Activated CD4-positive, CD25-positive, alpha-beta regulatory T cell treated with anti-CD3 and anti-CD28 coated beads, Interleukin-2, amount 50 U/mL, for 16 hours (primary cell): ENCODE measurements at places on chromosomes 11 and 22.

DNA sequence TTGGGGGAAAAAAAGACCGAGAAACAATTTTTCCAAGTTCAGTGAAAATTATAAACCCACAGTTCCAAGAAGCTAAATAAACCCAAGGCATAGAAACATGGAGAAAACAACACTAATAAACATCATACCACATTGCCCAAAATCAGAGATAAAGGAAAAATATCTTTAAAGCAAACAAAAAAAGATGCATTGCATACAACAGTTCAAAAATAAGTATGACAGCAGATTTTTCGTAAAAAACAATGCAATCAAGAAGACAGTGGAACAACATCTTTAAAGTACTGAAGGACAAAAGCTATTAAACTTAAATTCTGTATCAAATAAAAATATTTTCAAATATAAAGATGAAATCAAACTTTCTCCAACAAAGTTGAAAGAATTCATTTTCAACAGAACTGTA is 921.3 kb downstream of the METTL15 start:
- no peak for DNase-seq

- no peak for DNase-seq
These were observed at the start of gene CPT1B for GRCh38 chr22:50577987-50578775. TSS of gene CPT1B (minus strand) at chr22:50578427. CDS start at chr22:50577915, 512 bp downstream.

DNA sequence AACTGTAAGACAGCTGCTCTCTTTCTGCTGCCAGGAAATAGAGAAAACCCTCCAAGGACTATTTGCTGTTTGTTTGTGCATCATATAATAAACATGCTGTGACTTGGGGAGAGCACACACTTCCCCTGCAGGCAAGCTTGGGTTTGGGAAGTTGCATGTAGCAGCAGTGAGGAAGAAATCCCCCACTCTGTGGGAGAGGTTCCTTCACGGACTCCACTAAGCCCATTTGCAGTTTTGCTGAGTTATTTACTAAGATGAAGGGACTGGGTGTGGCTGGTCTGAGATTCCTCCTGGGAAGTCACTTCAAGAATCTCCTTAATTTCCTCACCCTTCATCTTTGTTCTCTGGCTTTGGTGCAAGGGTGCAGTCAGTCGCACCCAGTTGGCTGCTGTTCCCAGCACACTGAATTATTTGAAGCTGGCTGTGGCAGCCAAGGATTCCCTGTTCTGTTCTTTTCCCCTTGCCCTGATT is 104.9 kb downstream of the ARFGAP2 start:
- no peak for DNase-seq

DNA sequence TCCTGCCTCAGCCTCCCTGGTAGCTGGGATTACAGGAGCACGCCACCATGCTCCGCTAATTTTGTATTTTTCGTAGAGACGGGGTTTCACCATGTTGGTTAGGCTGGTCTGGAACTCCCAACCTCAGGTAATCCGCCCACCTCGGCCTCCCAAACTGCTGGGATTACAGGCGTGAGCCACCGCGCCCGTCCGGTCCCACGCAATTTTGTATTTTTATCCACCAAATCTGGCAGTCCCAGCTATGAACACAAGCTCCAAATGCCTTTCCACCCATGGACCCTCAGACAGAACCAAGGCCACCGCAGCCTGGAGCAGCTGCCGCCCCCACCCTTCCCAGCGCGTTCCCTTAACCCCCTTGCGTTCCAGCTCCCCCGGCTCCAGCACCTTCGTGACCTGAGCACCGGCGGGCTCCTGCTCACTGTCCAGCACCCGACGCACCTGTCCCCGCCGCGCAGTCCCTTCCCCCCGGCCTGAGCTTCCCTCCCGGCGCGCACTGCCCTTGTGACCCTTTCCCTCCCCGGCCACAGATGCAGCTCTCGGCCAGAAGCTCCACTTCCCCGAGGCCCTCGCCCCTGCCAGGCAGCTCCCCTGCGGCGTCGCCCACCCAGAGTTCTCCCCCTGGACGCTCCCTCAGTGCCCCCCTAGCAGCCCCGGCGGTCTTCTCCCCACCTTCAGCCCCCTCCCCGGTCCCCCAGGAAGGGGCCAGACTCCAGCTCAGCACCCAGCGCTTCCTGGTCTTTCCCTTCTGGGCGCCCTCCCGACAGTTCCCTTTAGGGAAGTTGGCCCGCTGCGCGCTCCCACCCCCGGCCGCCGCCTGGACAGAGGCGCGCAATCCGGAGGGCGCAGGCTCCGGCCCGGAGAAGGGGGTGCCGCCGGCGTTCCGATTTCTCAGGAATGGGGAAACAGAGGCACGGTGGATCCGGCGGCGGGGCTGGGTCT is 5.6 kb upstream of the ZBED4 start:
- no peak for DNase-seq

- no peak for DNase-seq
These were observed 50.3 kb downstream of the CDKN1C start for GRCh38 chr11:2835296-2835695.

DNA sequence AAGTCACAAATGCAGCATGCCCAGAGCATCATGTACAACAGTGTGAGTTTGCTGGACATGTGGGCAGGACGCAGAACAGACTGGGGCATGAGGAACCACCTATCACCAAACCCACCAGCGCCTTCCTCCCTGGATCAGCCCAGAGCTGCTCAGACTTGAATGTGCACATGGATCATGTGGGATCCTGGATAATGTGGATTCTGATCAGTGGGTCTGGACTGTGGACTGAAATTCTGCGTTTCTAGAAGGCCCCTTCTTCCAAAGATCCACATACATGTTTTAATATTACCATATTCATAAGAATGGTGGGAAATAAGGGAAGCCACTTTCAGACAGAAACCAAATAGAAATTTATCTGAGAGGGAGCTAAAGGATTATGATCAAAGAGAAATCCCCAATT is 85.6 kb upstream of the VPREB1 start:
- DNase-seq: no peak

DNA sequence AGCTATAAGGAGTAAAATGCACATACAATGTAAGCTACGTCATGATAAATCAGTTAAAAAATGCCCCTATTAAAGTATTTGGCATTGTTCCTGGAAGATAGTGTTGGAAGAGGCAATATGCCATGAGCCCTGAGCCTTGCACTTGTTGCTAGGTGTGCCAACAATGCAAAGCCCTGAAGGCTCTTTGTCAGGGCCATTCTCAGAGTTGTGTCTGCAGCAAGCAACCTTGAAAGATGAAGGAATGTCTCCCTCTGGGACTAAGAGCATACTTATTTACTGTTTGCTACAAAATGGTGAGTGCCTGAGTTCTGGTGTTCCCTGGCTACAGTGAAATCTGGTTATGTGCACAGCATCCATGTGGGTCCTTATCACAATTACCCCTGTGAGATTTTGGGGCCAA is 322.3 kb upstream of the FAT3 start:
- no peak for DNase-seq

- no peak for DNase-seq
These were observed 789.6 kb downstream of the DLG2 start for GRCh38 chr11:84837402-84838069.

- no peak for DNase-seq
These were observed 194.2 kb upstream of the B3GAT1 start for GRCh38 chr11:134606251-134606650.

- DNase-seq: no peak
These were observed 326.6 kb upstream of the LRRC4C start for GRCh38 chr11:41786087-41786486.

- no peak for DNase-seq
These were observed 788 bp downstream of the KRTAP5-10 start for GRCh38 chr11:71566081-71566620.

GRCh38 chr11:65078151-65078550 is 5.7 kb downstream of the CDCA5 start:
- peak; percentile 39 for DNase-seq

GRCh38 chr11:12961615-12962014 is 47.5 kb upstream of the RASSF10 start:
- no peak for DNase-seq

GRCh38 chr11:115333949-115334348 is 170.3 kb downstream of the CADM1 start:
- DNase-seq: no peak

DNA sequence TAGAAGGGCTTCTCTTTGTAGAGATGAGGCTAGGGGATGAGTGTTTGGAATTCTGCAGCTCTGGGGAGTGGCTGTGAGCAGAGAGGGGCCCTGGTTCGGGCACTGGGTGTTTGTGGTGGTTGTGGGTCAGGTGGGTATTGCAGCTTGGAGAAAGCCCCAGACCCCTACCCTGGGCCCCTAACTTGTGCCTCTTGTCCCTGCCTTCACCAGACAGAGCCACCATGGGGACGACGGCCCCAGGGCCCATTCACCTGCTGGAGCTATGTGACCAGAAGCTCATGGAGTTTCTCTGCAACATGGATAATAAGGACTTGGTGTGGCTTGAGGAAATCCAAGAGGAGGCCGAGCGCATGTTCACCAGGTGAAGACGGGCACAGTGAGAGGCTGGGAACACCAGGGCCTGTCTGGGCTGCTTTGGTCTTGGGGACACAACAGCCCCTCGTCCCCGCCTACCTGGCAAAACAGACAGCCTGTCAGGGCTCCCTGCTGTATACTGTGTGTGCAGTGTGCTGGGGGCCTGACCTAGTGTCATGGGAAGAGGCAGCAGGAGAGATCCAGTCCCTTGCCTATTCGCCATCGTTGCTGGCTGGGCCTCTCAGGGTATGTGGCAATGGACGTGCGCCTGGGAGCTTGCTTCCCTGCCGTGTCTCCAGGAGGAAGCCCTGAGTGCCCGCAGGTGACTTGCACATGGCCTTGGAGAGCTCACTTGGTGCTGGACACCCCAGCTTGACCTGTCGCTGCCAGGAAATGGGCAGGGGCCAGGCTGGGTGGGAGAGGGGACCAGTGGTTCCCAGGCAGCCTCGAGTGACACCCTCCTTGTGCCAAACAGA is 4.3 kb downstream of the INCENP start:
- DNase-seq: no peak

DNA sequence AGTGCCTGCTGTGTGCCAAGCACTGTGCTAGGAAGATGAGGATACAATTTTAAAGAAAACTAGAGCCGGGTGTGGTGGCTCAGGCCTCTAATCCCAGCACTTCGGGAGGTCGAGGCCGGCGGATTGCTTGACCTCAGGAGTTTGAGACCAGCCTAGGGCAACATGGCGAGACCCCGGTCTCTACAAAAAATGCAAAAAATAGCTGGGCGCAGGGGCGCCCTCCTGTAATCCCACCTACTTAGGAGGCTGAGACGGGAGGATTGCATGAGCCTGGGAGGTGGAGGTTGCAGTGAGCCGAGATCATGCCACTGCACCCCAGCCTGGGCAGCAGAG is 8.3 kb downstream of the TPBGL start:
- DNase-seq: no peak

DNA sequence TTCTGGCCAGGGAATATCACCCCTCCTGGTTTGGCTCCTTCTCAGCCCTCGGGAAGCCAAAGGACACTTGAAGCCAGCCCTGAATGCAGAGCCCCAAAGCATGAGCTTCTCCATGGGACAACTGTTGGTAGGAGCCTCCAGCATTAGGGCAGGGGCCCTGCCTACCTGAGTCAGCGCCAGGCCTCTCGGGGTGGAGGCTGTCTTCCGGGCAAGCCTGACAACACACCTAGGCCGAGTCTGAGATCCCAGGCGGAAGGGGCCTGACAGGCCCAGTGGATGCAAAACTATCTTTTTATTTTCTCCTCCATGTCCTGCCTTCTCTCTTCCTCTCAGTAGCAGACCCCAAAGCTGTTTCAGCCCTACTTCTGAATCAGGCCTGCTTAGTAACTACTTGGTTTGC is 27.6 kb downstream of the RCOR2 start:
- DNase-seq: no peak

DNA sequence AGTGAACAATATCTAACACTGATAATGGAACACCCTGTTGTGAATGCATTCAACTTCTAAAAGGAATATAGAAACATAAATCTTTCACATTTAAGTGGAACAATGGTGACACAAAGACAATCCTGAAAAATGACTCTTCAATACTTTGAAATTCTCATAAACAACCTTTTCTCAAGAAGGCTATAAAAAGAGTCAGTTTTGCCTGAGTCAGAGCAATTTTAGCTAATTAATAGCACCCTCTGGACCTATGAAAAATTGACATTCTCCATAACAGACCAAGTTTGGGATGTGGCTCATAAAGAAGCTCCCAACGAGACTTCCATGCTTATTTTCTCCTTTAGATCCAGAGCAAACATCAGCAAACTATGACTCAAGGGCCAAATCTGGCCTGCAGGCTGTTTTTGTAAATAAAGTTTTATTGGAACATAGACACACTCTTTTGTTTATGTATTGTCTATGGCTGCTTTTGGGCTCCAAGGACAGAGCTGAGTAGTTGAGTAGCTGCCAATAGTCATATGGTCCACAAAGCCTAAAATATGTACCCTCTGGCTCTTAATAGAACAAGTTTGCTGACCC is 108.0 kb downstream of the MAML2 start:
- DNase-seq: no peak

DNA sequence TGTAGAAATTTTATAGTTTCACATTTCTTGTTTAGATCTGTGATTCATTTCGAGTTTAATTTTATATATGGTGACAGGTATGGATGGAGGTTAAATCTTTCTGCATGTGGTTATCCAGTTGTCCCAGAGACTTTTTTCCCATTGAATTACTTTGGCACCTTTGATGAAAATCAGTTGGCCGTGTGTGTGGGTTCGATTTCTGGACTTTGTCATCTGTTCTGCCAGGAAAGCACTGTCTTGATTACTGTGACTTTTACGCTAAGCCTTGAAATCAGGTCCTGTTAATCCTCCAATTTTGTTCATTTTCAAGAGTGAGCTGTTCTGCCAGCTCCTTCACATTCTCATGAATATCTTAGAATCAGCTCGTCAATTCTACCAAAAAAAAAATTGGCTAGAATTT is 107.4 kb downstream of the KCNQ1 start:
- no peak for DNase-seq

DNA sequence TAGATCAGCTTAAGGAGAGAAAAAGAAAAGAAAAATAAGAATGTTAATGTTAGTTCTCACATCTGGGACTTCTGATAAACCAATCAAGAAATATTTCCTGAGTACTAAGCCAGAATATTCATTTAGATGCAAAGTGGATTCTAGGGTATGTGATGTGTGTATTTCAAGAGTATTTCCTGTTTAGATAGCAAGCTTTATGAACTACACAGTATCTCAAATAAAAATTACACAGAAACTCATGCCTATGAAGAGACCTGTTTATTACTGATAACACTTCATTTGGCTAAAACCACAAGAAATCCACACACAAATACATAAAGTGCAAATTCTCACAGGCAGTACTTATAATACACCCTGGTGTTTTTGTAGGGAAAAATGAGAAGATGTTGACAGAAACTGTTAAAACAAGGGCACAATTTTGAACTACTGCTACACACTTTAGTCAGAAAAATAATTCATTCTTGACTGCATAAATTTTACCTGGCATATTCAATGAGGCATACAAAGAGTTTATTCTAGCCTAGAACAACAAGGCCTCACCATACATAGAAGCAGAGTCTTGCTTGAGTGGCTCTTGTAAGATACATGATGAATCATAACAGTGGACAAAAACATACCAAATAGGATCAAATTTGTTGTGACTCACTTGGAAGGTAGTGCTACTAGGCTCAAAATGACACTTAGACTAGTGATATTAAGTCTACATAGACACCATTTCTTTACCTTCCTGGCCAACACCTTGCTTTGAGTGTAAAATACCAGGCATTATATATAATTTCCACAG is 18.8 kb upstream of the P4HA3 start:
- no peak for DNase-seq
